ENCODE measurements at places on chromosomes 12 and 14.

DNA sequence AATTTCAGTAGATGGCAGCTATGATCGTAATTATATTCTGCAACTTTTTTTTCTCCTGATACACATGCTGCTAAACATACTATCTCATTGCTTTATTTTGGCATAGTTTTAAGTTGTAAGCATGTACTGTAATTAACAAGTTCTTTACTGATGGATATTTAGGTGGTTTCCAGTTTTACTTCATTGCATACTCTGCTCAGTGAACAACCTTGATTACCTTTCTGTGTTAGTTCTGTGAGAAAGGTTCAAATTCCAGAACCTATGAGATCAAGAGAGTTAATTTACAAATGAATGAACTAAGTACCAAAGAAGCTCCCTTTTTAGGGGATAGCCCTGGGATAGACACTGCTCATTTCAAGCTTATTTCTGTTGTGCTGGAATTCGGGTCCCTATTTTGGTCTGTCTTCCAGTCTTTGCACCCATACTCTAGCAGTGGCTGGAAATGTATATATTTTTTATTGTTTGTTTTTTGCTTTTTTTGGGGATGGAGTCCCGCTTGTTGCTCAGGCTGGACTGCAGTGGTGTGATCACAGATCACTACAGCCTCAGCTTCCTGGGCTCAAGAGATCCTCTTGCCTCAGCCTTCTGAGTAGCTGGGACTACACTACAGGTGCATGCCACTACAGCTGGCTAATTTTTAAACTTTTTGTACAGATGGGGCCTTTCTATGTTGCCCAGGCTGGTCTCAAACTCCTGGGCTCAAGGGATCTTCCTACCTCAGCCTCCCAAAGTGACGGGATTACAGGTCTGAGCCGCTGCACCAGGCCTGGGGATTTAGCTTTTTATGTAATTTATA is 10.6 kb downstream of the PAPOLA start:
- DNase-seq: no peak

- peak; percentile 73 for DNase-seq
These were observed 41.9 kb upstream of the NCOR2 start for GRCh38 chr12:124609041-124609989.

GRCh38 chr12:108773798-108774788 is 42.8 kb upstream of the CORO1C start:
- DNase-seq: no peak

- no peak for DNase-seq
These were observed 14.0 kb downstream of the RTRAF start for GRCh38 chr14:52003324-52003723.

DNA sequence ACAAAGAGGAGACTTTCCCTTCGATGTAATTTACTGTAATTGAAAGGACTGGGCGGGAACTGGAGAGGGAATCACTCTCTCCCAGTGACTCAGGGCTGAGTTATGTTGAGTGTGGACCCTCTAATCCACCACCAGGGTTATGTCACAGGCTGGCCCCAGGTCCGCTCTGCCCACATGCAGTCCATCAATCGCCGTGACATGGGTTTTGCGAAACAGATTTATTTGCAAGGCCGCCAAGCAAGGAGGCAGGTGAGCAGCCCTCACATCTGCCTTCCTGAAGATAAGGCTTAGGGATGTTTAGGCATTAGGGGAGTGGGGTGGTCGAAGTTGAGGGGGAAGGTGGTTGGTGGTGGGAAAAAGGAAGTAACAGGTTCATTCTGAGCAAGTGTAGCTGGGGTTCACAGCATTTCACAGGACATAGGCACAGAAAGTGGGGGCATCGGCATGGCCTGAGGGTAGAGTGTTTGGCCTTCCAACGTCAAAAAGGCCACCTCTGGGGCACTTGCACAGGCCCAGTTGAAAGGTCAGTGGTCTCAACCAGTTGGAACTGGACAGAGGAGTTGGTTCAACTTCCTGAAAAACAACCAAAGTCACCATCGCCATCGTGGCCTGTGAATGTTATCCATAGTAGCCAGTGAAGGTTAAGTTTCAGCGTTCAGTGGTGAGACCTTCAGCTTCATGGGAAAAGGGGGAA is 66.9 kb downstream of the DNAH10 start:
- DNase-seq: no peak

GRCh38 chr14:28635387-28635786 is 131.2 kb upstream of the FOXG1 start:
- no peak for DNase-seq

DNA sequence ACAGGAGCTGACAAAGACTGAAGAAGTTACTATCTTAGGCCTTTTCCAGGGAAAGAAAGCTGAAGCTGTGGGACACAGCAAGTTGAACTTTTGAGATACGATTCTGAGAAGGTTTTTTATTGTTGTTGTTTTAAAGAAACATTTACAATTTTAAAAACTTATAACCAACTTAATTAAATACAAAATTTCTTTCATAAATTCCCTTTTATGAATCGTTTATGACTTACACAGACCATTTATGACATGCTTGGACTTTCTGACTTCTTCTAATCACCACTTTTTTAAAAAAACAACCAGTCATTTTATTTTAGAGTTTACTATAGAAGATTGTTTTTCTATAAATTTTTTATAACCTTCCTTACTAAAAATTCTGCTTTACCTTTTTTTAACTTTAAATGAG is 68.7 kb downstream of the DHRS2 start:
- no peak for DNase-seq

DNA sequence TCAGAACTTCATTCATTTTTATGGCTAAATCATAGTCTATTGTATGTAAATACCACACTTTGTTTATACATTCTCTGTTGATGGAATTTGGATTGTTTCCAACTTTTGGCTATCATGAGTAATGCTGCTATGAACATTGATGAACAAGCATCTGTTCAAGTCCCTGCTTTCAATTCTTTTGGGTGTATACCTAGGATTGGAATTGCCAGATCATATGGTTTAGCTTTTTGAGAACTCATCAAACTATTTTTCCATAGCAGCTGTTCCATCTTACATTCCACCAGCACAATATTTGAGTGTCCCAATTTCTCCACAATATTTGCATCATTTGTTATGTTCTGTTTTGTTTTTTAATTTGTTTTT is 52.3 kb upstream of the CCND2 start:
- no peak for DNase-seq

DNA sequence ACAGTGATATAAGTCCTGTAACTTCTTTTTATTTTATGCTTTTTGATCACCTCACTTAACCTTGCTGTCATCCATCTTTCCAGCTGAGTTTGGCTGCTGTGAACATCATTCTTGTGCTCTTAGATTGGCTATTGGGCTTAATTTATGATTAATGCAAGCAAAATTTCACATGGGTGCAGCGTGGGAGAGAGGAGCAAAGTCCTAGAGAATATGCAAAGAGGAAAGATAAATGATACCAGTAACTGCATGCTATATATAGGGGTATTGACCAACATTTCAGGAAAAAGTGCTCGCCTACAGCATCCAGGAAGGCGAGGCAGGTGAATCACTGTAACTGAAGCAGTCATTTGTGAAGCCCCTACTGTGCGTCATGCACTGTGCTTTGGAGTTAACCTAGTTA is 153.1 kb downstream of the TMTC2 start:
- DNase-seq: no peak

DNA sequence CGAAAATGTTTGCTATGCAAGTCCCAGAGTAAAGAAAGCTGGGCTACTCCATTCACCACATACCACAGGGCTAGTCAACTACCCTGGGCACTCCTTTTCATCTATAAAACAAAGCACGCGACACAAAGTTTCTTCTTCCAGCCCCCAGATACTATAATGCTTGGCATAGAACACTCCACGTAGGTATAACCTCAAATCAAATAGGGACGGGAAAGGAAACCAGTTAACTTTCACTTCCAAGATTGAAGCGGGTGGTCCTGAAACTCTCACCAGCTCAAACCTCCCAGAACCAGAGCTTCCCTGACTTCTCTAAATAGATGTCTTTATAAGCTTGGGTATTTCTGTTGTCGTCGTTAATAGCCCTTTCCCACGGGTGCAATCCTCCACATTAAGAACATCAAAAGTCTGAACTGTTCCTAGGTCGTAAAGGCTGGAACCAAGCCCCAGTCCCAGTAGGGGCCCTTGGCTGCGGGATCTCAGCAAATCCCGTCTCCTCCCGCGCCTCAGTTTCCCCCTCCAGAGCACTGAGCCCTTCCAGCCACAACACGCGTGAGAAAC is 647 bp downstream of the LGMN start:
- no peak for DNase-seq

DNA sequence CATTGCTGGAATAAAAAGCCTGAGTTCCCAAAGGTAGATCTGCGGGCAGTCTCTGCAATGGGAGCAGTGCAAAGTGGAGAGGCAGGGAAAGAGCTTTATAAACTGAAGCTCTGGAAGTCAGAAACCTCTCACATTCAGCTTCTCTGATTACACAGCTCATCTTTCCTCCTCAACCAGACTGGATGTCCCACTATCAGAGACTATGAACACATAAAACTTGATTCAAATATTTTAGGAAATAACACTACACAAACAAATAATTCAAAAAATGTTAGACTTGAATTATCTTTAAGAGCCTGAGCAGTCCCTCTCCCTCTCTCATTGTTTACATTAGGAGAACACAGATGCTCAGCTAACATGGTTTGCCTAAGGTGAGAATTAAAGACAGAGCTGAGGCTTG is 72.9 kb downstream of the DENND5B start:
- no peak for DNase-seq

DNA sequence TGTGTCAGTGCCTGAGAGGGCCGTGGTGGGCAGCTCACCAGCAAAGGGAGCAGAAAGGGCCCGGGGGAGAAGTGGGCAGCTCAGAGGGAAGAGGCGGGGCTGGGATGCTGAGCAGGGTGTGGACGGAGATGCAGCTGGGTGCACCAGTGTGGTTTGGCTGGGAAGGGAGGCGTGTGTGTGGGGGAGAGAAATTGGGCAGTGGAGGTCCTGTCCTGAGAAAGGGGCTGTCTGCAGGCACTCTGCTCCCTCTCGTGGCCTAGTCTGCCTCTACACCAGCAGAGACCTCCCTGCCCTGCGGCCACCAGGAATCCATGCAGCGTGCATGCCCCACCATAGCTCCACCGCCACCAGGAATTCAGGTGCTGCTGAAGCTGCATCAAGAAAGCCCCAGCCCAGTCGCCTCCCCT is 6.4 kb downstream of the TMEM121 start:
- DNase-seq: no peak

GRCh38 chr12:42570076-42570475 is 19.5 kb downstream of the PRICKLE1 start:
- no peak for DNase-seq

DNA sequence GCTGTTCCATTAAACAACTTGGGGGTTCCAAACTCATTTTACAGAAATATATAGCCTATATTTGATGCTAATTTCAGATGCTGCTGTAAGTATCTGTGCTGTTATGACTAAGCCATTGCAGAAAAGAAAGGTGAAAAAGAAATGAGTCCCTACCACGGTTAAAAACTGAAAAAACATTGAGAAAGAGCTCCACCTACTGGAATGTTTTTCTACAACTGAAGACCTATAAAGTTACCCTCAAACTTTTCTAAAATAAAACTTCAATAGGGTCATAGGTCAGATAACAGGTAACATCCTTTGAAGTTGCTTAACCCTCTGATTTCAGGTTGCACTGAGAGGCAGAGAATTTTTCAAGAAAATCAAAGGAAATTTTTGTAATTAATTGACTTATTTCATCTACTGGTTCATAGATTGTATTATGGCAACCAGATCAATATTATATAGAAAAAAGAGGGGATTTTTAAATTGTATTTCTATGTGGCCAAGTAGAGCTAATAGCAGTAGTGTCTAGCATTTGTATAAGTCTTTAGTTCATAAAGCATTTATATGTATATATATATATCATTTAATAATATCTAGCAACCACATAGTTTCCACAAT is 279.9 kb downstream of the RPS29 start:
- no peak for DNase-seq

- no peak for DNase-seq
These were observed 165.6 kb downstream of the PRKCH start for GRCh38 chr14:61486930-61487495.

GRCh38 chr12:93706824-93707223 is 29.6 kb downstream of the CRADD start:
- no peak for DNase-seq

DNA sequence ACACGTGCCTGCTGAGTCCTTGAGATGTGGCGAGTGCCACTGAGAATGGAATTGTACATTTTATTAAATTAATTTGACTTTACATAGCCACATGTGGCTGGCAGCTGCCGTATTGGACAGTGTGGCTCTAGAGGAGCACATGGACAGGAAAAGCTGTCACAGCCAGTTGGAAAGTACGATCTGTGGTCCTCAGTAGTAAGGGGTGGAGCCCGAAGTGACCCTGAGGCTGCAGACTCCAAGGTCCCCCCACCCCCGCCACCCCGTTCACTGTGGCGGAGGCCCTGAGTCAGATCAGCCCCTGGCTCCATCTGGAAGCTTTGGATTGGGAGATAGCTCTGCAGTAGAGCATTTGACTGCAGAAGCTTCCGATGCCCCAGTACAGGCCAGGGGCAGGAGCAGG is 25.8 kb upstream of the BEGAIN start:
- no peak for DNase-seq

DNA sequence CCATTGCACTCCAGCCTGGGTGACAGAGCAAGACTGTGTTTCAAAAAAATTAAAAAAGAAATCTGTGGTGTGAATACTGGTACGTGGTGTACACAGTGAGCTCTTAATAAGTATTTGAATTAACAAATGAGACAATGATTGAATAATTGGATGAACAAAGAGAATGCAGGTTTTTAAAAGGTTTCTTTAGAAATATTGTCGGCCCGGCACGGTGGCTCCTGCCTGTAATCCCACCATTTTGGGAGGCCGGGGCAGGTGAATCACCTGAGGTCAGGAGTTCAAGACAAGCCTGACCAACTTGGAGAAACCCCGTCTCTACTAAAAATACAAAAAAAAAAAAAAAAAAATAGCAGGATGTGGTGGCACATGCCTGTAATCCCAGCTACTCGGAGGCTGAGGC is 6.6 kb downstream of the HIF1A start:
- DNase-seq: no peak

- DNase-seq: no peak
These were observed 832.9 kb downstream of the C12orf50 start for GRCh38 chr12:87196321-87196720.

DNA sequence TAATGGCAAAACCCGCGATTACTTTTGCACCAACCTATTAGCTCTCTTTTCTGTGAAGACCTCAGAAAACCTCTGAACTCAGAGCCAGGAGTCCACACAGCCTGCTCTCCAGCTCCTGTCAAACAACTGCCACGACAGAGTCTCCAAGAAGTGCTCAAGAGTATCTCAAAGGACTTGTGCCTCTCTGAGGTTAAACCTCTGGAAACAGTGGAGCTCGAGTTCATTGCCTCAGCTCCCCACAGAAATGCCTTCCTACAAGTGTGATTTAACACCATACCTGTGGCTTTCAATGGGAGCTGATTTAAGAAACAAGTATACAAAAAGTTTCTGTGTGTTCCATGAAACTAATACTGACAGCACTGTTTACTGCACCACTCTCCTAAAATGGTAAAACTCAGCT is 20.1 kb downstream of the ACTN1 start:
- DNase-seq: no peak

- no peak for DNase-seq
These were observed 110.1 kb downstream of the SAMD4A start for GRCh38 chr14:54676812-54677708.

DNA sequence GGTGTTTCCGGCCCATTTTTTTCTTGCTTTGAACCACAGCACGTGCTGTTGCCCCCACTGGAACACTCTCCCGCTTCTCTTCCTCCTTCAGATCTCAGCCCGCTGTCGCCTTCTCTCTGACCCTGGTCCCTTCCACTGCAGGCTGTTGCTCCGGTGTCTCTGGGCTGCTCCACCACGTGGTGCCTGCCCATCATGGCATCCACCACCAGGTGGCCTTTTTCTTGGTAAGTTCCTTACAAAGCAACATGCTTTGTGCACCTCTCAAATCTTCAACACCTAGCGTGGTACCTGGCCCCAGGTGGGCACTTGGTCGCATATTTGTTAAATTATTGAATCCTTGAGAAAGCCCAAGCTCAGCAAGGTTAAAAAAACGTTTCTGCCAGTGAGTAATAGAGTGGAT is 19.1 kb downstream of the TUNAR start:
- DNase-seq: peak; percentile 3
